ENCODE measurements at places on chromosomes 16 and 17.

DNA sequence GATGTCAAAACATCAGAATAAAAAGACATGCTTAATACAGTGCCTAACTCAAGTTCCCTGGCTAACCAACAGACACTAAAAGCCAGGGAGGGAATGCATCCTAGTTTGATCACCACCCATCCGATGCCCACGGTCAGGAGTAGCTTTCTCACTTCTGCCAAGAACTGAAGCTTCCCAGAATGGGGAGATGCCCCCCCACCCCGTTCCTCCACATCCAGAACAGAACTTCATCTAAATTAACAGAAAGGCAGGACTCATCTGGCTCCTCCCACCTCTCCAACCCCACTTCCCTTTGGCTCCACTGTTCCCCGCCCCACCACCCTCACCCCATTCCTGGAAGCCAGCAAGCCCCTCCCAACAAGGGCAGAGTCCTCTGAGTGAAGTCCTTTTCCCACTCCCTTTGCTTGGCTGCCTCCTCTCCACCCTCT, 33.7 kb downstream of the GDE1 start:
- DNase-seq, result no peak

DNA sequence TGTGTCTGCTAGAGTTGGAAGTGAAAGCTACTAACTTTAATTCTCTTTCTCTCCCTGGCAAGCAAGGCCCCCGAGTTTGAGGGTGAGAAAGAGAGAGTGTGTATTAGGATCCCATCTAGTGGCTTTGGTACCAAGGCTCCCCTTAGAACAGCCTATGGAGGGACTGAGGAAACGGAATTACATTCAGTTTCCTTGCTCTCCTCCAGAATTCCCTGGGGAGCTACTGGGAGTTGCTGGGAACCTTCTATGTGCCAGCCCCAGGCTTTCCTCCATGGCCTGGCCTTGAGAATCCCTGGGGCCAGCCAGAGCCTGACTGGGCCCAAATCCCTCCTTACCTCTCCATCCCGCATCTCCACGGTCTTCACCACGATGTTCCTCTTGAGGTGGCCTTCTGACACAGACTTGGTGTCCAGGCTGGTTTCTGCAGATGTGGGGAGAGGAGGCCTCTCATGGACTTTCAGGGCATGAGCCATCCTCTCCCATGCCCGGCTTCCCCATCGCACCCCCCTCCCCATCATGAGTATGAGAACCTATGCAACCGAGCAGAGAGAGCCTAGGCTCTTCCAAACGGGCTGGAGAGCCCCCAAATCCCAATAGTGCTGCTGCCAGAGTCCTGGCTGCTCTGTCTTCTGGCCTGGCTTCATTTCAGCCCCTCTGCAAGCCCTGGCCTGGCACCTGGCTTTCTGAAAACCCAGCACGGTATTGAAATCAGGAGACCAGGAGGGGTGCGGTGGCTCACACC, 7.4 kb downstream of the GFAP start:
- DNase-seq, result no peak

DNA sequence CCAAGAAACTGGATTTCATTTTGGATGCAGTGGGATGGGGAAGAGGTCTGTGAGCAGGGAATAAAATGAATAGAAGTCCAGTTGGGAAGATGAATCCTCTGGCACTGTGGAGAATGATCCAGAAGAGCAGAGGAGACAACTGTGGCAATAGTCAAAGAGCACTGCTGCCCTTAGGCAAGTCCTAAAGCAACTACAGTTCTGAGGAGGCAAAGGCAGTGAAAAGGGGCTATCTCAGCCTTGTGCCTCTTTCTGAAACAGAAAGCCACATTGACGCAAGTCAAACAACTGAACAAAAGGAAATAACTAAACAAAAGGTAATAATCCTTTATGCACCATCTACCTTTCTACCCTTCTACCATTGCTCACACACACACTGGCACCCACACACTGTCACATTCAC, 238.0 kb upstream of the AXIN2 start:
- no peak for DNase-seq

DNA sequence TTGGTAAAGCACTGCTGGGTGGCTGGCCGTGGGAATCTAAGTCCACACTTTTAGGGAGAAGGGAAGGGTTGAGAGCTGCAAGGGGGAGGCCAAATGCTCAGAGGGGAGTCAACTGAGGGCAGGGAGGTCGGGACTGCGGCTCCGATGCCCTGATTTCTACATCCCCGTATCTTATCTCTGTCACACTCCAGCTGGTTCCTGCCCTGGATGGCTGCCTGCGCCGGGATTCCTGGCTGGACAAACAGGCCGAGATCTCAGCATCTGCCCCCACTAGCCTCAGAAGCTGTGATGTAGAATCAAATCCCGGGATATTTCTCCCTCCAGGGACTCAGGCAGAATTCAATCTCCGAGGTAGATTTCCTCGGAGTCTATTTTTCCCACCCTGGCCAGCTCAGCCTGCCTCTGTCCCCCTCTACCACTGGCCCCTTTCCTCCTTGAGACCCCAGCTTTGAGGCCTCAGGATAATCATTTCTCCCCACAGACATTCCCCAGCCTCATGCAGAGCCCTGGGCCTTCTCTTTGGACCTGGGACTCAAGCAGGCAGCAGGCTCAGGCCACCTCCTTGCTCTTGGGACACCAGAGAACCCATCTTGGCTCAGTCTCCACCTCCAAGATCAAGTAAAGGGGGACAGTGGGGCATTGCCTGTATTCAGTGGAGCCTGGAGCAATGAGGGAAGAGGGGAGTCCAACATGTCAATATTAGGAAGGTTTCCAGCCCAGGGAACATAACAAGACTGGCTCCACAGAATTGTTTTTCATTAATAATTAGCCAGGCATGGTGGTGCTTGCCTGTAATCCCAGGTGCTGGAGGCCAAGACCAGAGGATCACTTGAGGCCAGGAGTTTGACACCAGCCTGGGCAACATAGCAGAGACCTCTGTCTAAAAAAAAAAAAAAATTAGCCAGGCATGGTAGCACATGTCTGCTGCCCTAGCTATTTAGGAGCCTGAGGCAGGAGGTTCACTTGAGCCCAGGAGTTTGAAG, 1.8 kb downstream of the SHBG start:
- no peak for DNase-seq

DNA sequence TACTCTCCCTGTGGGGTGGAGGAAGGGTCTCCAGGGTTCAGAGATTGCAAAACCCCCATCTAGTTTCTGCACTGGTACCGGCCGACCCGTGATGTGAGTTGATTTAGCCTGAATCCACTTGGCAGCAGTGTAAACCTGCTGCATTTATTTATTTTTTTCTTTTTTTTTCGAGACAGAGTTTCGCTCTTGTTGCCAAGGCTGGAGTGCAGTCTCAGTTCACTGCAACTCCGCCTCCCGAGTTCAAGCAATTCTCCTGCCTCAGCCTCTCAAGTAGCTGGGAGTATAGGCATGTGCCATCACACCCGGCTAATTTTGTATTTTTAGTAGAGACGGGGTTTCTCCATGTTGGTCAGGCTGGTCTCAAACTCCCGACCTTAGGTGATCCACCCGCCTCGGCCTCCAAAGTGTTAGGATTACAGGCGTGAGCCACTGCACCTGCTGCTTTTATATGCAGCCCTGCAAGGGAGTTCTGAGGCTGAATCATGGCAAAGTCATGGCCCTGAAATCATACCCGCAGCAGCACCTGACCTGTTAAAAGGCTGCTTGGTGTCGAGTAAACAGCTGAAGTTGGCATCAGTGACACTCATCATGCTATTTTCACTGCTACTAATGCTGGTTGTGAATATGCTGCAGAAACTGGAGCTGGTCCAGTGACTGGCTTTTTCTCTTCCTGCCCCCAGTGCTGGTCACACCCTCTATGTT, 21.4 kb downstream of the DEXI start:
- DNase-seq, result no peak

GRCh38 chr16:55566432-55567175, at the start of gene CAPNS2:
TSS of gene CAPNS2 (plus strand) at chr16:55566684. CDS start at chr16:55566757, 73 bp downstream.
- DNase-seq, result no peak

GRCh38 chr17:80246266-80246681, 14.4 kb upstream of the RNF213 start:
- DNase-seq, result no peak

GRCh38 chr17:29179232-29180033, 765 bp downstream of the MYO18A start:
- DNase-seq, result peak; percentile 60

DNA sequence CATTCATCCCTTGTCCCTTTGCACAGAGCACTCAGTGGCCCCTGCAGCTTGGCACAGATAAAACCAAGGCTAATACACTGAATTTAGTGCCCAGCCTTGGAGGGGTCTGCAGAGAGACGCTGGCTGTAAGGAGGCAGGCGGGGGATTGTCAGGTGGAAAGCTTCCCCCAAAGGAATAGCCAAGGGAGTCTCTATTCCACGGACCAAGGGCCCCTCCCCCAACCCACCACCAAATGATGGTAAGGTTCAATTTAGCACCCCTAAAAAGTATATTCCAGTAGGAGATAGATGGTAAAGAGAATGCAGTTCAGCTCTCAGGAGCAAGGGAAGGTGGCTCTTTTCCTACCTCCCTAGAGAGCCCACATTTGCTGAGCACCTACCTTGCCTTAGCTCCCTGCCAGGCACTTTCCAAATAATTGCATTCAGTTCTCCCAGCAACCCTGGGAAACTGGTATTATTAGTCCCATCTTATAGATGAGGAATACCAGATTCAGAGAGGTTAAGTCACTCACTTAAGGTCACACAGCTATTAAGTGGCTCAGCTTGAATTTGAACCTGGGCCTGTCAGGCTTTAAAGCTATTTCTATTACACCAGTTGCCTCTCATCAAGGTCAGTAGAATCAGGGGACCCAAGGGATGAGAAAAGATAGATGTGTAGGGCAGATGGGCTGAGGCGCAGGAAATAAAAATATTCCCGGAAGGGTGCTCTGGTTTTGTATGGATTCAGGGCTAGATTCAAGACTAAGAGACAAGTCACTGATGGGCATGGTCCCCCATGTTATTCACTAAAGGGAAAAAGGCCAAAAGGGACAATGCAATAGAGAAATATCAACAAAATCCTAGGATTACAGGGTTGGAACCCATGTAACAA, 20.0 kb upstream of the ZFHX3 start:
- DNase-seq, result no peak

DNA sequence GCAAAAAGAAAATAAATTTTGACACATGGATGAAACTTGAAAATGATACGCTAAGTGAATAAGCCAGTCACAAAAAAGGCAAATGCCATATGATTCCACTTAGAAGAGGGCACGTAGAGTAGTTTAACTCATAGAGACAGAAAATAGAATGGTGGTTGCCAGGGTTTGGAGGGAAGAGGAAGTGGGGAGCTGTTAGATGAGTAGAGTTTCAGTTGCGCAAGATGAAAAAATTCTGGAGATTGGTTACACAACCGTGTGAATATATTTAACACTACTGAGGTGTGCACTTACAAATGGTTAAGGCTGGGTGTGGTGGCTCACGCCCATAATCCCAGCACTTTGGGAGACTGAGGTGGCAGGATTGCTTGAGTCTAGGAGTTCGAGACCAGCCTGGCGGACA, 93.4 kb upstream of the TMEM132E start:
- no peak for DNase-seq

GRCh38 chr17:68867759-68868516, 87.3 kb downstream of the ABCA8 start:
- no peak for DNase-seq

GRCh38 chr17:61144617-61145564, 254.8 kb upstream of the TBX2 start:
- DNase-seq, result no peak

- DNase-seq, result no peak
Measured at GRCh38 chr16:85728879-85729278, 22.0 kb downstream of the C16orf74 start.

GRCh38 chr16:30092373-30093010, 768 bp upstream of the TBX6 start:
- peak; percentile 16 for DNase-seq

DNA sequence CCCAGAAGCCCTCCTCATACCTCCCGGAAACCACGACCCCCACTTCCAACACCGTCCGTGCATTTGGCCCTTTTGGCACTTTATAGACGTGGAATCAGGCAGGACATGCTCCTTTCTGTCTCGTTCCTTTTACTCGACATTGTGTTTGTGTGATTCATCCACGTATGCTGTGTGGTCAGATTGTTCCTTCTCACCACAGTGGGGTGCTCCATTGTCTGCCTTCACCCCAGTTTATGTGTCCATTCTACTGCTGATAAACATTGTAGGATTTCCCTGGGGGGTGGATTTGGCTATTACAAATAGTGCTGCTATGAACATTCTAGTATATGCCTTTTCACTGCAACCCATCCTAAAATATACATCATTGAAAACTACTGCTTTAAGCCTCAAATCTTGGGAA, 28.9 kb upstream of the RPH3AL start:
- DNase-seq, result no peak

DNA sequence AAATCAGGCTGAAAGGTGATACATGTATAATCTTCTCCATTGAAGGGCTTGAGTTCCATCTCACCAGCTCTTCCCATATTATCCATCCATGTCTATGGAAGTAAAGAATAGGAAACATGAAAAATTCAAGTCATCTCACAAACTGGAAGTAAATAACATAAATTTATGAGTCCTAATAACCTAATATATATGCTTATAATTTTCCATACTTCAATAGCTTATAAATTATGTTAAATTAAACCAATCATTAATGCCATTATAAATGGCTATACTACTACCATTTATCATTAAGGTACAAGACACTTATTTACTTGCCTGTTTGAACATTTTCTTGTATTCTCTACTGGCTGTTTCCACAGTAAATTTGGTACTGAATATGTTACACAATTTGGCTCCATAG, 4.8 kb downstream of the TOP2A start:
- no peak for DNase-seq

DNA sequence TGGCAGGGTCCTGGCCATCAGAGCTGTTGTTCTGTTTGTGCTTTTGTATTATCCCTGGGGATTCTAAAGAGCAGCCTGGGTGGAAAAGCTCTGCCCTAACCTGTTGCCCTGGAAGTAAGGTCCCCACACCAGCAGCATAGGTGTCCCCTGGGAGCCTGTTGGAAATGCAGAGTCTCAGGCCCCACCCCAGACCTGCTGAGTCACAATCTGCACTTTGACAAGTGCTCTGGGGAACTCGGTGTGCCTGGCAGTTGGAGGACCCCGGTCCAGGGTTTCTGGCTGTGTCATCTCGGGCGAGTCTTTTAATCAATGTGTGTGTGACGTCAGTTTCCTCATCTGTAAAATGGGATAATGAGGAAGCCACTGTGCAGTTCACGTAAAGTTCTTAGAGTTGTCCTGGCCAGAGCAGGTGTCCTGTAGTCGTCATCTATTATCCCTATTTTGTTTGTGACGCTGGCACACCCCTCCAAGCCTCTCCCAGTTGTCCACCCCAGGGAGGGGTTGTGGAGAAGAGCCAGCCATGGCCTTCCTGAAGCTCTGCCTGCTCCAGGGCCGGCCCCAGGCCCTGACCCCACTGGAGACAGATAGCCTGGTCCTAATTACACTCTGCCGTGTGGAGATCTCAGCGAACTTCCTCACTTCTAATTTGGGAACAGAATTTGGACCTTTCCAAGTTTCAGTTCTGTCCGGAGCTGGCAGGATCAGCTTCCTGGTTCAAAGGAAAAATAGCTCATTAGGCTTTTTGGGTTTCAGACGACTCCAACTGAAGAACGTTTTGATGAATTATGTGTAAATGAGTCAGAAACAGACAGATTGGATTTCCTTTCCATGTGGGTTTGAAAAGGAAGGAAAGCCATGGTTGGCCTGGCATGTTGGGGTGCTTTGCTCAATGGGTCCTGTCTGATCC, 295.7 kb upstream of the FOXF1 start:
- DNase-seq, result no peak
